ENCODE measurements at places on chromosomes 1 and 21.
A peak's percentile ranks its signal among the peaks of the same experiment; 100 is the strongest.

DNA sequence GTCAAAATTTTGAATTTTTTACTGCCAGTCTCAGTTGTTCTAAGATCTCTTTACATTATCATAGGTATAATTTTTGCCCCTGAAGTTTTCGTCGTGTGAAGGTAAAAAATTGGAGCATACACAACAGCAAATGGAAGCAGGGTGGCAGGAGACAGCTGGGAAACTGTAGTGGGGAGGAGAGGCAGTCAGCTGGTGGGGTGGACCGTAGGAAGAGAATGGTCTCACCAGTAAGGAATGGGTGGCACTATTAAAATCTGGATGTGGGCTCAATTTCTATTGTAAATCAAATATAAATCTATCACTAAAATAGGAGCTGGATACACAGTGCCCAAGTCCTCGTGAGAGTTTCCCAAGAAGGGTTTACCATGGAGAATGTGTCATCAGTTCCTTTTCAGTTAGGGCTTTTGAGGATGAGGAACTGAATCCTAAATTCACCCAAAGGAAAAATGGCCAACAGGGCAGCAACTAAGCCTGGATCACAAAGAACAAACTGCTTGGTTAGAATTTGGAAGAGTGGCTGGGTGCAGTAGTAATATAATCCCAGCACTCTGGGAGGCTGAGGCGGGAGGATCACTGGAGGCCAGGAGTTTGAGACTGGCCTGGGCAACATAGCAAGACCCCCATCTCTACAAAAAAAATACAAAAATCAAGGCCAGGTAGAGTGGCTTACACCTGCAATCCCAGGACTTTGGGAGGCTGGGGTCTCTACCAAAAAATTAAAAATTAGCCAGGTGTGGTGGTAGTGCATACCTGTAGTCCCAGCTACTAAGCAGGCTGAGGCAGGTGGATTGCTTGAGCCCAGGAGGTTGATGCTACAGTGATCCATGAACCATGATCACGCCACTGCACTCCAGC lies 10.5 kb upstream of the IRF2BP2 start:
- no peak for DNase-seq

GRCh38 chr1:178752891-178753290 lies 27.8 kb downstream of the RALGPS2 start:
- no peak for DNase-seq

GRCh38 chr1:206002160-206002559 lies 1.0 kb downstream of the RAB7B start:
- DNase-seq = no peak

GRCh38 chr1:209150114-209150513 lies 433.4 kb upstream of the CAMK1G start:
- no peak for DNase-seq

GRCh38 chr1:244920911-244921761 lies 56.8 kb upstream of the HNRNPU start:
- no peak for DNase-seq

GRCh38 chr21:26659182-26659581 lies 86.1 kb upstream of the CYYR1 start:
- DNase-seq = no peak

- peak; percentile 51 for DNase-seq
Observed at GRCh38 chr1:19661721-19662228, 2.9 kb upstream of the HTR6 start.

GRCh38 chr1:17539477-17540254 lies at the start of gene ARHGEF10L:
Gene ARHGEF10L (plus strand): TSS chr1:17539698. CDS start chr1:17580596, 40,898 bp downstream.
- no peak for DNase-seq

- no peak for DNase-seq
Observed at GRCh38 chr1:89201106-89201794, 2.5 kb upstream of the GBP4 start.

DNA sequence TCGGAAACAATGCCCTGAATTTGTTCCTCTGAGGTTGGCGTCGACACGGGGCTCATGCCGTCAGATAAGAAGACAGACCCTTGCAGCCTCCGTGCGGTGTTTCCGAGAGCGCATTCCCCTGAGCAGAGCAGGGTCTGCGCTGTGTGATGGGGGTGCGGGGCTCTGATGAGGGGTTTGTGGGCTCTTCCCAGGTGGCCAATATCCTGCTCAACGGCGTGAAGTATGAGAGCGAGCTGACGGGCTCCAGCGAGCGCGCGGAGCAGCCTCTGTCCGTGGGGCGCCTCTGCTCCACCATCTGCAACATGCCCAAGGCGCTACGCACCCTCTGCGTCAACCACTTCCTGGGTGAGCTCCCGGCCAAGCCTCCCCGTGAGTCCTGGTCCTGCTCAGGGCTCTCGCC lies 17.3 kb downstream of the SLC45A1 start:
- no peak for DNase-seq

- no peak for DNase-seq
Observed at GRCh38 chr1:62386351-62387121, 50.3 kb upstream of the USP1 start.

- no peak for DNase-seq
Observed at GRCh38 chr1:55337801-55338447, 122.8 kb upstream of the USP24 start.

GRCh38 chr1:39088658-39089057 lies 62.5 kb downstream of the NDUFS5 start:
- DNase-seq = no peak

DNA sequence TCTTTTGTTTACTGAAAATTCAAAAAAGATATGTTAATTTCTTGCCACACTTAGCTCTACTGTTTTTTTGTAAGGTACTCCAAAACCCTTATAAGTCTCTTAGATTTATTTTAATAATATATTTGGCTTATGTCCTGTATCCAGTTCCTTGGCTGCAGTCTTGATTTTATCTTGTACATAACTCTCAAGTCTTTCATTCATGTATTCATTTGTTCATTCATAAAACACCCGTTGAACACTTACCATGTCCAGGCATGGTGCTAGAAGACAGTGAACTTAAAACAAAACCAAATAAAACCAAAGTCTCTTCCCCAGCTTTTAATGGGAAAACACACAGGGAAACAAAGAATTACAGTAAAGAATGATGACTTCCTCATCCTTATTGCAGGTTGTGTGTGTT lies 215.8 kb downstream of the FGGY start:
- no peak for DNase-seq

DNA sequence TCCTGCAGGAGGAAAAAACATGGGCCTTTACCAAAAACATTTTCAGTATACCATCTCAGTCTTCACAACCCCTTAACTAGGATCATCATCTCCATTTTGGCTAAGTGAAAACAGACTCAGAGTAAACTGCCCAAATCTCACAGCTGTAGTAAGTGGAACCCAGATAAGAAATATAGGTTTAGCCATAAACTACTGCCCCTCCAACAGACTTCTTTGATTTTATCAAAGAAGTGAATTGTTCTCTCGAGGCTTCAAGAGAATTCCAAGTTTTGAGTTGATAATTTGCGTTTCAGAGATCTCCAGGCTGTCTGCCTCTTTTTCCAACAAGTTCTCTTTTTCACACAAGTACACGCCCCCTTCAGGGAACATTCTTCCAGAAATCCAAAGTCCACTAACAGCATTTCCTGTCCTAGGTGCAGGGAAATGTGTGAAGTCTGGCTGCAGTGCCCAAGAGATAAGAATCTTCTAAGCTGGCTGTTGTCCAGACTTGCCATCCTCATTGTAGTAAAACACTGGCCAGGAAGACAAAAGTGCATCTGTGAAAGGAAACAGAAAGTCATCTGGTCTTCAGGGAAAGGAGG lies 30.8 kb downstream of the RNF19B start:
- DNase-seq = no peak

DNA sequence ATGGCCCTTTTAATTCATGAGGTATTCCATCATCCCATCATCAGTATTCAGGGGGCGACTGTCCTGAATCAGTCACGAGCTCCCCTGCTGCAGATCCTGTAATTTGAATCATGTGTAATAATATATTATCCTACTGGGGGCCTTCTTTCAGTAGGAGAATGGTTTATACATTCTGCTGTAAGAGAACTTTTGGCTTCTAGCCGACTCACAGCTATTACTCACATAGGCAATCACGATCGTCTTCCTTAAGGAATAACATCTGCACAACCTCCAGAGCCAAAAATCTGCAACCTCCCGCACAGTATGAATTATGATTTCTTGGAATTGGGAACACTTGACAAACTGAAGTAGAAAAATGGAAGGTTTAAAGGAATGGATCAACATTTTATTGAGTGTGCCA lies 343.0 kb downstream of the USP25 start:
- no peak for DNase-seq

DNA sequence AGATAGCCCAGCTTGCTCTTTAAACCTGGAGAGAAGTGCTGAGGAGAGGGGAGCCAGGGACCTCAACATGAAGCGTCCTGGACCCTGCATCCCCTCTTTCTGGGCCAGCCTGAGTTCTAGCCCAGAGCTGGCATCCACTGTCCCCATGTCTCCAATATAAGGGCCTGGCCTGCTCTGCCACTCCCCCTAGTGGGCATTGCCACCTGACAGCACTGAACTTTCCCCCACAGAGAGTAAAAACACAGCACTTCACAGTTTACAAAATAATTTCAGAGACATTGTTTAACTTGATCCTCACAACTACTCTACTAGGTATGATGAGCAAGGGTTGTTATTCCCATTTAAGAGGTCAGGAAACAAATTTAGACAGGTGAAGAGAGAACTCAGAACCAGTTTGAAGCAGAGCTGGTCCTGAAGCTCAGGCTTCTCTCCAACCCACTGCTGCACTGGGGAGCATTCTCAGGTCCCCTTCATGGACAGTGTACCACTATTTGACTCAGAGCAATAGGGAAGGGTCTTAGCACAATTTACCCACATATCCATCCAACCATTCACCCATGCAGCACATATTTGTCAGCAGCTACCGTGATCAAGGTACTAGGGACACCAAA lies 151.2 kb downstream of the DMRTA2 start:
- no peak for DNase-seq

DNA sequence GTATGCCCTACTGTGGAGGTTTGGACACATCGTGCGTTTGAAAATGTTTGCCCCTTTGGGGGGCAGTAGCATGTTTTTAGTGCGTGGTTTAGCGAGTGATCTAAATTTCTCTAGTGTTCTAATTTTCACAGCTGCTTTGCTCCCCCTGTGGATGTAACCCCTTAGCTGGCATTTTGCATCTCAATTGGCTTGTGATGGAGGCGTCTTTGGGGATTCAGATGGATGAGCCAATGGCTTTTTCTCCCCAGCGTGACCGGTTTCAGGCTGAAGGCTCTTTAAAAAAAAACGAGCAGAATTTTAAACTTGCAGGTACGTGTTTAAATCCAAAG lies 836 bp downstream of the CDC7 start:
- DNase-seq = no peak

GRCh38 chr1:168565825-168566224 lies 10.6 kb upstream of the XCL1 start:
- DNase-seq = no peak

GRCh38 chr1:152459596-152460528 lies 45.8 kb upstream of the CRNN start:
- DNase-seq = peak; percentile 76

DNA sequence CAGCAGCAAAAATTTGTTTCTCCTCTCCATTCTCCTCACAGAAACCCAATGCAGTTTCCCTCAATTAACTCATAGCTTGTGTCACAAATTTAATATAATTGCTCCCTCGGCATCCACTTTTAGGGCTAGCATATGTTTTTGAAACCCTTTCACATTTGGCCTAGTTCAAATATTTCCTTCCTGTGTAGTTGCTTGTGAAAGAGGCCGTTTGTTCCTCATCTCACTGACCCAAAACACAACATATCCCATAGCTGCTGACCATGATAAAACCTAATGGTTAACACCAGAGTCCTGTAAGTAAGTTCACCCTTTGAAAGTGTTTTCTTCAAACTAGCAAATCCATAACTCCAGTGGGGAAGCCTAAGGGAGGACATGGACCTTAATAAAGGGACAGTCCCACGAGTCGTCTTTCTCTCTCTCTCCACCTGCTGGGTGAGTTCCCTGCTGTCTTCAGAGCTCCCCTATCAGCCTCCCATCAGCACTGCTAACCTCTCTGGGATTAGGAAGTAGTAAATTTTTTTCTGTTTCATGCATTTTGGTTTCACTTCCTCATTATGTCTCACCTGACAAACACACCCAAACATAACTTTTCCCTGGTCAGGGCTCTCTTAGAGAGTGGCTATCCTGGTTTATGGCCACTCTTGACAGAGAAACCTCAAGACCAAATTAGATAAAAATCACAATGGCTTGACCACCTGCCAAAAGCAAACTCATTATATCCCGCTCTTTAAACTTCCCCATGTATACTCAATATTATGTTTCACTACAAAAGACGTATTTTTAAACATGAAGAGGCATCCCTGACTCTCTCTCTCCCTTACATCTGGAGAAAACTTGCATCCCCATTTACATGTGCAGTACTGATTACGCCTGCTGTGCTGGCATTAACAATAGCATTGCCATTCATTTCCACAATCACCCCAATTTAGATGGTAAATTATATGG lies 177.7 kb upstream of the HP1BP3 start:
- no peak for DNase-seq

DNA sequence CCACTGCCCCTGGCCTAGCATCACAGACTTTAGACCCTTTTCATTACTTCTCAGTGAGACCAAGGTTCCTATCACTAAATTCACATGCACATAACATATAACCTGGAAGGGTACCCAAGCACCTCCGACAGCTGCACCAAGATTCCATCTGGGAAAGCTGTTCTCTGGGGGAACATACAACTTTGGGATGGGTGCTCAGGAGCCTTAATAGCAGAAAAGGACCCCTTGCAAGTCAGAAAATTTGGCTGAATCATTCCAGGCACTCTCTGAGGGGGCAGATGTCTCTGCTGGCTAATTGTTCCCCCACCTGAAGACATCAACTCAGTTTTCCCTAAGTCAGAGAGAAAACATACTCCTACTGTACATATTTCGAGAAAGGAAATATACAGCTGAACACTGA lies 41.3 kb upstream of the PSEN2 start:
- DNase-seq = no peak

- no peak for DNase-seq
Observed at GRCh38 chr21:44994047-44994694, 54.3 kb downstream of the SLX9 start.

- DNase-seq = peak; percentile 19
Observed at GRCh38 chr1:165403835-165404482, 41.0 kb downstream of the RXRG start.

DNA sequence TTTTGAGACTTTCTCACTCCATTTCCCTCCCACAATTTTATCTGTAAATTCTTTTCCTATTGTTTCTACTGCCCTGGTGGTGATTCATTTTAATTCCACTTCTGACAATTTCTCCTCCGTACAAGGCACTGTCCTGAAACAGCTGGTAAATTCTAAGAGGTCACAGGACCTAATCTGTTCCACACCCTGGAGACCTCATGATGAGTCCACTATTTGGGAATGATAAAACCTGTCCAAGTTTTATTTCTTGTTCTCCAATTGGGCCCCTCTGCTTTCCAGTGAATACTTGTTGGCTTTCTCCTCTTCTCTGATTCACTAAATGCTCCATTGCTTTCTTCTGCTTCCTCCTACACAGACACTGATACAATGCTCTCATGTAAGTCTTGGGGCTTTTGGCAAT lies 343.1 kb upstream of the DUSP10 start:
- no peak for DNase-seq

GRCh38 chr1:225811622-225812487 lies 1.9 kb downstream of the EPHX1 start:
- DNase-seq = no peak

Measured in activated CD4-positive, alpha-beta T cell treated with anti-CD3 and anti-CD28 coated beads, Interleukin-2, amount 50 U/mL, for 1 hour (primary cell).